Activated CD4-positive, alpha-beta T cell treated with anti-CD3 and anti-CD28 coated beads, Interleukin-2, amount 10 ng/mL, durations not matched to agents 24 days and 14 days (primary cell): ENCODE measurements at places on chromosomes 5 and 9.

- DNase-seq: no peak
Observed at GRCh38 chr9:22817181-22817580, 370.6 kb downstream of the DMRTA1 start.

DNA sequence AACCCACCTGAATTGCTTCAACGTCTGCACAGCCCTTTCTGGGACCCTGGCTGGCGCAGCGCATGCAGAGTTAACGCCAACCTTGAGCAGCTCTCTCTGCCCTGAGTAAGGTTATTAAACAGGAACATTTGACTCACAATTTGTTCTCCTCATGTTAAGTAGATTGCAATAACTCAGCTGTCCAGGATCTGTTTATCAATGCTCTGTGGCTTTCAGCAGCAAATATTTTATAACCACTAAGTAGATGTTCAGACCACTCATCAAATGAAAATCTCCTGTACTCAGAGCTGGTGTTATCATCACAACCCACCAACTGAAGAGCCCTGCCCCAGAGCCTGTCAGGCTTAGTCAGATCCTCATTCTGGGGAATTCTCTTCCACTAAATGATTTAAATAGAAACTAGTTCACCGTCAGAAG, 403.0 kb downstream of the ZNF608 start:
- no peak for DNase-seq

GRCh38 chr5:105632043-105632442, 2038.7 kb downstream of the EFNA5 start:
- no peak for DNase-seq

GRCh38 chr9:131734165-131734610, 5.7 kb downstream of the RAPGEF1 start:
- DNase-seq: peak; percentile 79

DNA sequence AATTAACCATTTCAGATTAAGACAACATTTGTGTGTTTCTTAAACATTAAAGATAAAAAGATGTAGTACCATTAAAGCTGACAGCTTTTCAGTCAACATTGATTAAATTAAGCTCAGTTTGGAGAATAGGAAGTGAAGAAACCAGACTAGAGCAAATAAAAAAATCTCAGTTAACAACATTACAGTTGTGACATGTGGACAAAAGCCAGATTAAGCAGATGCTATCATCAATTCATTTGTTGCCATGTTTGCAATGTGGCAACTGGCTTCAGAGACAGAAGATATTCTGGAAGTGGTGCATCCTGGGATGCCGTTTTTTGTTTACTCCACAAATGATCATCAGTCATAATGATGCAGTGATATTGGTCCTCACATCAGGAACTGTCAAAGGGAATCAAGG, 70.3 kb upstream of the CNTLN start:
- no peak for DNase-seq

GRCh38 chr5:27313549-27313948, 275.2 kb upstream of the CDH9 start:
- DNase-seq: no peak

DNA sequence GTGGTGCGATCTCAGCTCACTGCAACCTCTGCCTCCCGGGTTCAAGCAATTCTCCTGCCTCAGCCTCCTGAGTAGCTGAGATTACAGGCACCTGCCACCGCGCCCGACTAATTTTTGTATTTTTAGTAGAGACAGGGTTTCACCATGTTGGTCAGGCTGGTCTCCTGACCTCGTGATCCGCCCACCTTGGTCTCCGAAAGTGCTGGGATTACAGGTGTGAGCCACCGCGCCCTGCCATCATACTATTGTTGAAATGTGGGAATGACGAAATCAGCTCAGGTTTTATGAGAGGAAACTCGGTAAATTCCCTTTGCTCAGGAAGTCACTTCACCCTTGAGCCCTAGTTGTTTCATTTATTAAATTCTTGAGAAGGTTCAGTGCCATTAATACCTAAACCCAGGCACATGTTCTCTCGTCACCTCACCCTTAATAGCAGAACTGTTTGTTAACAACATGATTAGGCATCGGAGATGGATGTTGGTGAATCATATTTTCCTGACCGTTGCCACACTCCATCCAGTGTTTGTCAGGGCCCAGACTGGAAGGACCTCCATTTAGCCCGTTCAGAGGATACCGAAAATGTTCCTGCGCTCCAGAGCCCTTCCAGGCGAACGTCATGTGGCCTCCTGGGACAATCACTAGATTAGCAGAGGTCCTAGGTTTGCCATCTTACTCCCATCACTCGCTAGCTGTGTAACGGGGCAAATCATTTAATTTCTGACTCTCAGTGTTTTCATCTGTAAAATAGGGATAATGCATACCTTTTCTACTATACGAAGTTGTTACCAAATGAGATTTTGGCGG, 20.0 kb upstream of the CREBRF start:
- DNase-seq: no peak

DNA sequence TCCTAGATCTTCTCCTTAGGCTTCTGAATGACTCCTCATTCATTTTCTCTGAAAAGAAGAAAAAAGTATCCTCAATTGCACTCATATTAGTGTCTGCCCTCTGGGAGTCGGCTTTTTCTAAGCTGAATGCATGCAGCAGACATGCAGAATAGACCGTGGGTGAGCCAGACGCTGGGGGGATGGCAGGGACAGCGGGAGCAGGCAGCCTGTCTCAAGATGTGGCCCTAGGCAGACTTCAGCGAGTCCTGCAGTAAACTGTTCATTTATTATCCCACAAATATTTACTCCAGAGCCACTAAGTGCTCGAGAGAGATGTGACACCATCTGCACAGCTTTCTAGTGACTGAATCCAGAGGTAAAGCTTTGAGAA, 164.9 kb upstream of the RAI14 start:
- DNase-seq: no peak

- DNase-seq: no peak
Observed at GRCh38 chr5:111997711-111998110, 240.7 kb upstream of the NREP start.

GRCh38 chr9:113219969-113220368, 1.1 kb downstream of the FKBP15 start:
- peak; percentile 72 for DNase-seq

- DNase-seq: no peak
Observed at GRCh38 chr5:175797521-175798038, 73.8 kb upstream of the CPLX2 start.

- DNase-seq: no peak
Observed at GRCh38 chr5:151905557-151905961, 19.1 kb downstream of the GLRA1 start.

GRCh38 chr9:21709464-21710058, 92.9 kb upstream of the MTAP start:
- DNase-seq: peak; percentile 89

- no peak for DNase-seq
Observed at GRCh38 chr5:164375051-164375450, 869.6 kb downstream of the MAT2B start.

DNA sequence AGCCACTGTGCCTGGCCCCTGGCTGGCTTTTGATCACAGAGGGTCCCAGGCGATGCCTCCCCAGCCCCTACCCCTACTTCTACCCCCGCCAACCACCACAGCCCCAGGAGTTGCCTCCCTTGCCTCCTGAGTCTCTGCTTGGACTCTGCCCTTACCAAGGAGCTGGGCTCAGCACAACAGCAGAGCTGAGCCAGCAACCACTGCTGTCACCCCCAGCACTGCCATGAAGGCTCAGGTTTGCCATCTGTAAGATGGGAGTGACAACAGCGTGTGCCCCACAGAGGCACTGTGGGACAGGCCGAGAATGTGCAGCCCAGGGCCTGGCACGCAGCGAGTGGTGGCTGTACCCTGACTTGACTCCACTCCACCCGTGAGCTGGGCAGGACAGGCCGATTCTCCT, 63.1 kb upstream of the ASS1 start:
- no peak for DNase-seq

DNA sequence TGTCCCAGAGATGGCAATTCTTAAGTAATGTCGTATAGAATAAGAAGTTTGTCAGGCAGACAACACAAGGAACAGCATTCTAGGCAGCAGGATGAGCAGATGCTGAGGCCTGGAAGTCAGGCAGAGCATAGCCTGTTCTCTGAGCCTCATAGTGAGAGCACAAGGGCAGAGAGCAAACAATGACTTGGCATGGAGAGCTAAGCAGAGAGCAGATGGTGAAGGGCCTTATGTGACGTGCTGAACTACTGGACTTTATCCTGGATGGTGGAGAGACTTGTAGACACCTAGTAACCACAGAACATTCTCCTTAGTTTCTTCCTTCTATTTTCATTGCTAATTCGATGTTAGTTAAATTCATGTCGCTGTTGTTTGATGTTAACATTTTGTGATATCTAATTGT, 60.1 kb downstream of the KCTD16 start:
- DNase-seq: no peak

- DNase-seq: peak; percentile 87
Observed at GRCh38 chr5:177362610-177363507, 5.1 kb downstream of the RGS14 start.

DNA sequence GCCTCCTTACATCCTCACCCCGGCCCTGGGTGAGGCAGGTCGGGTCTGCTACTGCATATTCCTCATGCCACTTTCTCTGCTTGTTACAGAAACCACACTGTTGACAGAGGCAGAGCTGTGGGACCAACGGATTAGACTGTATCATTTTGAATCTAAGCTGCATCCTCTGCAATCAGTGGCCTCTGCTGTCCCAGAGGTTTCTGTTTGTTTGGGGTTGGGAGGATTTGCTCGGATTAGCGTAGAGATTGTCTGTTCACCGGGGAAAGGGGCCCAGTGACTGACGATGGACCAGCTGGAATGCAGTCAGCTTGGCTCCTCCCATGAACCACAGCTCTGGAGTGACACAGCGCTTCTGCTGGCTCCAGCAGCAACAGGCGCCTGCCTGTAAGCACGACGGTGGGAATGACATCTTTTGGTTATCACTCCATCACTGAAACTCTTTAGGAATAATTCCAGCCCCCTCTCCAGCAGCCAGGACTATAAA, 37.3 kb upstream of the ADRA1B start:
- DNase-seq: no peak

DNA sequence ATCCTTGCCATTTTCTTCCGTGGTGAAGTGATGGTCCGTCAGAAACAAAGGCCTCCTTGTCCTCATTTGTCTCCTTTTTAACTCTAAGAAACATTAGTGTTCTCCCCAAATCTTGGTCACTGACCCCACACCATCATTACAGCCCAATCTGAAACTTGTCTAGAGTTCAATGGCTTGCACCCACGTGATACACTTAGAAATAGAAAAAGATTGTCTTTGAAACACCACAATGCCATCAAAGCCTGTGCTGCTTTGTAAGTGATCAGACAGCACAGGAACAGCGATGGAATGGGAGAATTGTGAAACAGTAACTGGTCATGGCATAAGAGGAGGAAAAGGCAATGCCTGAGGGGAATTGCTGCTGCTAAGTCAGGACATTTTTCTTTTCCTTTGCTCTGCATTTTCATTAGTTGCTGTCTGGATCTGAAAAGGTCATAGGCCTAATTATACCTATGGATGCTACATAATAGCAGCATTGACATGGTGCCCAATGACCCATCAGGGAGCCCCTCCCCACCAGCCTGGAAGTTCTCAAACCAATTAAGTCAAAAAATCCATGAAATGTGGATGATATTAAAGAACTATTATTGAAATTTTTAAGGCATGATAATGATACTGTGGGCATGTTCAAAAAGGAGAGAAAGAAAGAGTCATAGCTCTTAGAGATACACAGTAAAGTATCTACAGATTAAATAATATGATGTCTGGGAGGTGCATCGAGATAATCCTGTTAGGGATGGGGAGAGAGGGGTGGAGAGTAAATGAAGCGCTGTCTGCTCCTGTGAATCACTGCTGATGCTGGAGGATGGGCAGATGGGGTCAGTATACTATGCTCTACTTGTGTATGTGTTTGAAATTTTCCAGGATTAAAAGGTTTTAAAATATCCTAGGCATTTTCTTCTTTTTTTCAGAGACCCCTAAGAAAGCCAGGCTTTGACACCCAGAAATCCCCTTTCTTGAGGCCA, 83.6 kb downstream of the ENC1 start:
- no peak for DNase-seq

DNA sequence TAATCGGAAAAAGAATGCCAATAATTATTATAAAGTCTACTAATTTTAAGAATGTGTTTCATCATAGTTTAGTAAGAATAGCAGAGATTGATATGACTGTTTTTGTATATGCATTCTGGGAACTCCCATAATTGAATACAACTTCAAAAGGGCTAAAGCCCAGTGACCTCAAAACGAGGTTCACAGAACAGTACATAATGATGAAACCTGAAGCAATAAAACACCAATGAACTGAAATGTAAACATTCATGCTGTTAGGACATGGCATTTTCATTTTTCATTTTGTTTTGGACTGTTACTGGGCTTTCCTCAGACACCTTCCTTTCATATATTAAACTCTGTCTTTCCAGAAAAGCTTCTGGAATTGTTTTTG, 684 bp upstream of the JMY start:
- no peak for DNase-seq

DNA sequence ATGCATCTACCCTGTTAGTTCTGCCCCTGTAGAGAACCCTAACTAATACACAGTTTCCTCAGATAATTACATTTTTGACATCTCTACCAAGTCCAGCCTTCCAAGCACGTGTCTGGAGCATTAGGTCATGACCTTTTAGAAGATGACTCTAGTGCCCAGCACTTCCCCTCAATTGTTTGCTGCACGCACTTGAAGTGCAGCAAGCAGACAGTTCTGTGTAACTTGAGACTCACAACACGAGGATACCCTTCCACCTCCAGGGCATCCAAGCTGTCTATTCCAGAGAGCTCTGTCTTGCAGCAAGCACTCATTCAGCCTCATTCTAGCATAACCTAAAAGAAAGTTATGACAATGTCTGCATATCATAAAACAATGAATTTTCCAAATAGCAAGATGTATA, 1410.5 kb upstream of the CDH18 start:
- DNase-seq: no peak

GRCh38 chr5:38853753-38854470, 8.1 kb downstream of the OSMR start:
- DNase-seq: no peak

GRCh38 chr5:168218746-168219145, 72.7 kb upstream of the WWC1 start:
- no peak for DNase-seq

GRCh38 chr9:108933231-108933717, 650 bp downstream of the ELP1 start:
- no peak for DNase-seq

DNA sequence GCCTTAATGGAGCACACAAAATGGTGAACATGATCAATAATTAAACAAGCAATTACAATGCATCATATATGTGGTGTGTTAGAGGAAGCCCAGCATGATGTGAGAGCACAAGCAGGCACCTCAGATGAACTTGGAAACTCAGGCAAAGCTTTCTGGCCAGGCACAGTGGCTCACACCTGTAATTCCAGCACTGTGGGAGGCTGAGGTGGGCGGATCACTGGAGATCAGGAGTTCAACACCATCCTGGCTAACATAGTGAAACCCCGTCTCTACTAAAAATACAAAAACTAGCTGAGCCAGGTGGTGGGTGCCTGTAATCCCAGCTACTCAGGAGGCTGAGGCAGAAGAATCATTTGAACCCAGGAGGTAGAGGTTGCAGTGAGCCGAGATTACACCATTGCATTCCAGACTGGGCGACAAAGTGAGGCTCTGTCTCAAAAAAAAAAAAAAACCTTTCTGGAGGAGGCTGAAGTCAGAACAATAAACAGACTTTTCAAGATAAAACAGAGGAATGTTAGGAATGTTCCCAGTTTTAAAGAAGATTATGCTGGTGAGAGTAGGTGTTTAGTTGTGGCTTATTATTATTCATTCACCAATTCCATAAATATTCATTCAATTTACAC, 159.4 kb downstream of the CEMIP2 start:
- no peak for DNase-seq
